Activated CD4-positive, alpha-beta T cell treated with anti-CD3 and anti-CD28 coated beads for 48 hours (primary cell): ENCODE measurements at places on chromosomes 7 and 10.

DNA sequence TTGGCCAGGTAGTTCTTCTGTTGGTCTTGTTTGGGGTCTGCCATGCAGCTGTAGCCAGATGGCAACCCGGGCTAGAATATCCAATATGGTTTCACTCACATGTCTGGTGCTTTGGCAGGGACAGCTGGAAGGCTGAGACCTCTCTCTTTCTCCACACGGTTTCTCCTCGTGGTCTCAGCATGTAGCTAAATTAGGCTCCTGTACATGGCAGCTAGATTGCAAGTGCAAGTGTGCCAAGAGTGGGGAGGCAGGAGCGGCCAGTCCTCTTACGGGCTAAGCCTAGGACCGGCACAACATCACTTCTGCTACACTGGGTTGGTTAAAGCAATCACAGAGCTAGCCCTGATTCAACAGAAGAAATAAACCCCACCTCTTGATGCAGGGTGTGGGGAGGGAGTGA is 9.3 kb upstream of the PDE1C start:
- DNase-seq, result no peak

DNA sequence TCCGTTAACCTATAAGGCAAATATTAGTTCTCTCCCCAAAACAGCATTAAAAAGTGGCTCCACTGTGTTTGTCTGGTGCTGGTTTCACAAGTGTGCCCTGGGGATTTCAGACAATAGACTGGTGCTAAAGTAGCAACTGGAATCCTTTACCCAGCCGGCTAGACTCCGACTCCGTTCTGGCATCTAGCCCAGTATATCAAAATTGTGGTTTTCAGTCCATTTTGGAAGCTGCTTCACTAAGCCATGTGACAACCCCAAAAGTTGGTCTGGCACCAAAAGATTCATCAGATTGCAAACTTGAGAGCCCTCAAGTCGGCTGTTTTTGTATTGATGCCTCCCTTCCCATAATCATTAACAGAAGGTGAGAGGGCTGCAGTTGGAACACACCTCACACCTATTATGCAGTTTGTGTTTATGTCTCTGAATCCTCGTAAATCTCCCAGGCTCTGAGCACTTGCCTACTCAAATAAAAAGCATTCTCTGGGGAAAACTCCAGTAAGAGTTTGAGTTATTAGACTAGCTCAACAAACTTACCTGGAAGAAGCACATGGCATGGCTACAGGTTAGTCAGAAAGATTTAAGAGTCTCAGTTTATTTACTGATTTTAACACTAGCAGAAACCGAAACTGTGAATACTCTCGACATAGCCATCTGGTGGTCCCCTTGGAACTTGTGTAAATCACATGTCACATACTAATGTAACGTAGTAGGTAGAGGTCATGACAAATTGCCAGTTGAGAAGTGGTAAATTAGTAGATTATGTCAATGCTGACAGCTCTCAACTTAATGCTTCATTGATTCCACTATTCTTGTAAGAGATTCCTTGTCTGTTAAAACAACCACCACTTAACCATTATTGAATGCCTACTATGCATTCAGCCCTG is 14.8 kb upstream of the WNT16 start:
- DNase-seq, result no peak

GRCh38 chr7:20393021-20393610 is 62.4 kb downstream of the ITGB8 start:
- DNase-seq, result no peak

DNA sequence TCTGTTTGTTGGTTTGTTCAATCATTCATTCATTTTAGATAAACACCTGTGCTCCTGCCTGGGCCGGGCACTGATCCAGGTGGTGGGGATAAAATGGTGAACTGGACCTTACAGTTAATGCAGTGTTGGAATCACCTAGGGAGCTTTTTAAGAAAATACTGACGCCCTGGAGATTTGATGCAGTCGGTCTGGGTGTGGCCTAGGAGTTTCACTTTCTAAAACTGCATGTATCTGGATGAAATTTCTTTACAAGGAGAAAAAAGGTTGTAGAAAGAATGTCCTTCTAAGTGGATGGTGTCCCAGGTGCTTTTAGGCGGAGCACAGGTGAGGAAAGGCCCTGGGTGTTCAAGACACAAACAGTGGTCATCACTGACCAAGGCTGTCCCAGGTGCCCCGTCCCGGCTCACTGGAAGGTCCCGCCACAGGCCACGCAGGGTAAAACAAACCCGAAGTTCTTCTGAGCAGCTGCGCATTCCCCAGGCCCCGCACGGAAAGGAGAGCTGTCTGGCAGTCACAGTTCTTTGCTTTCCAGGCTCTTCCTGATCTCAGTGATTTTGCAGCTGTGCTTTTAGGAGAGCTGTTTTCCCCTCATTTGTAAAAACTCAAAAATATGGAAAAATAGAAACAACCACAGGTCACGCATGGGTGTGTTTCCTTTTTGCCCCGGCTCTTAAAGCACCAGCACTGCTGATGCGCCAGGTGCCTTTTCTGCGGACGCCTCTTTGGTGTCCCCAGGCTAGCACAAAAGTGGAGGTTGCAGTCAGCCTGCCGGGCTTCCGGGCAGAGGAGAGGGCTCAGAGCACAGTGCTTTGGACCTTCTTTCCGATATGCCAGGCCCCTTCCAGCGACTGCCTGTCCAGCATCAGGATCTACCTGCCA is 161.9 kb downstream of the GRK5 start:
- no peak for DNase-seq

- no peak for DNase-seq
Measured at GRCh38 chr7:155467846-155468784, 10.2 kb downstream of the EN2 start.

DNA sequence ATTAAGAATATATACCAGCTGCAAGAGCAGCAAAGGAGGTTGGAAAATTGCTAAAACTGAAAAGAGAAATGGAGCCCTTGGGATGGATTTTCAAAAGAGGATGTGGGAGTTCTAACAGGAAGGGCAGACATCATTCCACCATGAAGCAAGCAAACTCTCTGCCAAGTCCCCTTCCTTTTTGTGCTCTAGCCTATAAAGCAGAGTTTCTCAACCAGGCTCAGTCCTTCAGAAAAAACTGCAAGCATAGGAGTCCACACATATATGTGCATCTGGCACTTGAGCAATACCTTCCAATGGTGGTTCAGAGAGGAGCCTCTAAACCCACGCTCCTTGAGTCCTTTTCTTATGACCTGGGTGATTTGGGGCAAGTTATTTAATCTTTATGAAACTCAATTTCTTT is 98.6 kb upstream of the MKX start:
- DNase-seq, result no peak

DNA sequence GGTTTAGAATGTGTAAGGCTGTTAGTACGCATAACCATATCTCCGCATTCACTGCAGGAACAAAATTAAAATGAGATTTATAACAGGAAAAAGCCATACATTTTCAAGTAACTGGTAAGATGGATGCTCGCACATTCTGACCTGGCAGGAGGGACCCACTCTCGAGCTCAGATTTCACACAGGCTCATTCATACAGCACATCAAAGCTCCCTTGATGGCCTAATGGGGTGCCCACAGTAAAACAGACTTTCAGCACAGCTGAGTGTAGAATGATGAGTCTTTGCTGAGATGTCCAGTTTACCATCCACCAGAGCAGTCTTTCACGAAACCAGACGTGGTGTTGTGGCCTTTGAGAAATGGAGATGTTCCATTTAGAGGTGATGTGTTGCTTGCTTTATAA is 8.9 kb downstream of the FOXI2 start:
- no peak for DNase-seq

GRCh38 chr10:74530981-74531380 is 295.4 kb upstream of the KAT6B start:
- no peak for DNase-seq

- DNase-seq, result peak; percentile 19
Measured at GRCh38 chr10:51879238-51879637, 179.8 kb upstream of the CSTF2T start.

DNA sequence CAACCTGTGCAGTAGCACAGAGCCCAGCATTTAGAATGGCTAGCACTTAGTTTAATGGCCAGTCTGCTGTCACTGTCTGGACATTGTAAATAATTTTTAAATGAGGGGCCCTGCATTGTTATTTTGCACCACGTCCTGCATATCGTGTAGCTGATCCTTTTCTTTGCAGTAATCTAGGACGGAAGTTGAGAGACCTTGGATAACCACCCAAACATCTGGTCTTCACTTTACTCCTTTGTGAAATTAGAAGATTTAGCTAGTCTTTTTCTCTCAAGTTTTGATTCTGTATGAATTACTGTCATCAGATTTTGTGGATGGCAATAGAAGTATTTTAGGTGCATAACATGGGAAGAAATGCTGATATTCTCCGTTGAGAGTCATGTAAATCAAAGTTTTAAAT is 1.9 kb downstream of the MIOS start:
- no peak for DNase-seq

DNA sequence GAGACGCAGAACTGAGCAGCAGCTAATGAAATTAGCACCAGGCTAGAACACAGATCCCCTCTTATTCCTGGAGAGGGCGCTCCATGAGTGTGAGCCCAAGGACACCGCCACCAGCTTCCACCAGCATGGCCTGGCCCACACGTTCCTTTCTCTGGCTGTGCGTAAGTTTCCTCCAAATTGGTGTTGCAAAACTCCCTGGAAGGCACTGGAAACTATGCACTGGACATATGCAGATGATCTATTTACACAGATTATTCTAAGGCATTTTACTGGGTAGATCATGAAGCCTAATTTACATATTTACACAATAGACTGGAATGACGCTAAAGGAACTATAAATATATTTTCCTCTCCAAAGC is 455.6 kb upstream of the FOXK1 start:
- no peak for DNase-seq
